Activated CD4-positive, CD25-positive, alpha-beta regulatory T cell treated with anti-CD3 and anti-CD28 coated beads, Interleukin-2, amount 50 U/mL, for 72 hours (primary cell): ENCODE measurements at places on chromosomes 16 and 17.
A peak's percentile ranks its signal among the peaks of the same experiment; 100 is the strongest.

- DNase-seq, result peak; percentile 96
Observed at GRCh38 chr17:1399679-1400512, at the start of gene YWHAE. Gene YWHAE, minus strand, starts transcription at chr17:1400222. Its CDS starts 112 bp downstream, at chr17:1400110.

DNA sequence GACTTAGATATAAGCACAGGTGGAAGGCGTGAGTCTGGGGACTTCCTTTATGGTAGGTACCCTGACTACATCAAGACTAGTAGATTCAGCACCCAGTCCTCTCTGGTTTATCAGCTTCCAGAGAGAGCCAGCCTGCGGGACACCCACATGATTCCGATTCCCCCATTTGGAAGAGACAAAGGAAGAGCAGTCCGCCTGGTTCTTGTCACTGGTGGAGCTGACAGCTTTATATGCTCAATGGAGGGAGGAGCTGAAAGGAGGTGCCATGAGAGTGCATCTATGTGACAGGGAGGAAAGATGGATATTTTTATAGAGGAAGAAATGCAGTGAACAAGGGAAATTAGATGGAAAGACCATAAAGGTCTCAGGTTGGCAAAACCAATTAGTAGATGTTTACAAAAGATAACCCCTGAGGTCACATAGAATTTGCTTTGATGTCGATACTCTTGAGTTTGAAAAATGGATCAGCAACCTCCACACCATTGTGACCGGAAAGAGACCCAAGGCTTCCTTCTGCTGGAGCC is 437.7 kb downstream of the PMP22 start:
- no peak for DNase-seq

- no peak for DNase-seq
Observed at GRCh38 chr17:7864995-7865650, 7.3 kb downstream of the CYB5D1 start.

GRCh38 chr16:85003076-85003475 is 8.3 kb downstream of the ZDHHC7 start:
- DNase-seq, result no peak

GRCh38 chr16:68995011-68995504 is 110.4 kb upstream of the HAS3 start:
- DNase-seq, result no peak

- peak; percentile 74 for DNase-seq
Observed at GRCh38 chr17:65561452-65562205, at the start of gene AXIN2. Gene AXIN2, minus strand, starts transcription at chr17:65561648. Its CDS starts 3,028 bp downstream, at chr17:65558620.

DNA sequence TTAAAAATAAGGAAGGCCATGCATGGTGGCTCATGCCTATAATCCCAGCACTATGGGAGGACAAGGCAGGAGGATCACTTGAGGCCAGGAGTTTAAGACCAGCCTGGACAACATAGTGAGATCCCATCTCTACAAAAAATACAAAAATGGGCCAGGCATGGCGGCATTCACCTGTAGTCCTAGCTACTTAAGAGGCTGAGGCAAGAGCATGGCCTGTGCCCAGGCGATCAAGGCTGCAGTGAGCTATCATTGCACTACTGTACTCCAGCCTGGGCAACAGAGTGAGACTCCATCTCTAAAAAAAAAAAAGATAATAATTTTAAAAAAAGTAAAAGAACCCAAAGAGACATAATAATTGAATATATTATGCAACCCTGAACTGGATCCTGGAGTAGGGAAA is 83.6 kb upstream of the ZNF423 start:
- DNase-seq, result no peak

DNA sequence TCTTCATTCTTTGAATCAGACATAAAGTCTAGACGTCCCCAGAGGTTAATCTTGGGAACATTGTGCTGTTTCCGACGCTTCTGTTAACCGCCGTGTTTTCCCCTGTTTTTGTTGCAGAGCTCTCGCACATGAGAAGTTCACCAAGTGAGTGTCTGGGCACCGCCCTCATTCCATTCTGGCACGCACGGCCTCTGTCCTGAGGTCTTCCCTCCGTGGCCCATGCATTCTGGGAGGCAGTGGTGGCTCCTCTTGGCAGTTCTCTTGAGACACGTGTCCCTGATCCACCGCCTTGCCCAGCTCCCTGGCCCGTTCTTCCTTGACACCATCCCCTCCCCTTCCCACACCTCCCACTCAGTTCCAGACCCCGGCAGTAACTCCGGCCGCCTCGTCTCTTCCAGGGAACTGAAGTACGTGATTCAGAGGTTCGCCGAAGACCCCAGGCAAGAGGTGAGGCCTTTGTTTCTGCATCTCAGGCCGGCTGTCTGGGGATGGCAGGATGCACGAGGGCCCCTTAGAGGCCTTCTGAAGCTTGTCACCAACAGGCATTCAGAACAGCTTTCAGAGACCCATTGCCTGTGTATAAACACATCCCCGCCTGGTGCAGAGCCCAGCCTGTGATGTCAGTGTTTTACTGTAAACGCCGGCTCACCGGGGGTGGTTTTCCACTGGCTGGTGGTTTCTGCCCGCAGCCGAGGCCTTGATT is 85.9 kb upstream of the PLCG2 start:
- no peak for DNase-seq
